Dermis microvascular lymphatic vessel endothelial cell (primary cell): ENCODE measurements at places on chromosomes 13 and 19. TPM values are rescaled to one million over a fixed set of nuclear protein-coding genes. Genes with fewer than 3 reads are reported as not detected.

DNA sequence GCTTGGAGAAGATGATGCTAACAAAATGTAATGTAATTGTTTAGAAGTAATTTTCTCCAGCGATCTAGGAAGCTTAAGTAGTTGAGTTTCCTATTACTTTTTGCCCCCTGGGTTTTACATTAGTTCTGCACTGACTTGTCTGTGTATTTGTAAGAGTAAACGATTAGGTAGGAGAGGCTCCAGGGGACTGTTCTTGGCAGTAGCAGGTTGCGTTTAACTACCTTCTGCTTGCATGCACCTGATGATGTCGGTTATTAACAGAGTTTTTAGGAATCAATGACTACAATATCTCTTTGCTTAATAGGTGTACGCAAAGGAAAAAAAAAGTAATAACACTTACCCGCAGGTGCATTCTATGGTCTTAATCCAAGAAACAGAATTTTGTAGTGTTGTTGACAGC, 18.3 kb upstream of the UGGT2 start:
- DNase-seq: no peak

- no peak for DNase-seq
Measured at GRCh38 chr13:100563779-100564178, 24.8 kb downstream of the GGACT start.

DNA sequence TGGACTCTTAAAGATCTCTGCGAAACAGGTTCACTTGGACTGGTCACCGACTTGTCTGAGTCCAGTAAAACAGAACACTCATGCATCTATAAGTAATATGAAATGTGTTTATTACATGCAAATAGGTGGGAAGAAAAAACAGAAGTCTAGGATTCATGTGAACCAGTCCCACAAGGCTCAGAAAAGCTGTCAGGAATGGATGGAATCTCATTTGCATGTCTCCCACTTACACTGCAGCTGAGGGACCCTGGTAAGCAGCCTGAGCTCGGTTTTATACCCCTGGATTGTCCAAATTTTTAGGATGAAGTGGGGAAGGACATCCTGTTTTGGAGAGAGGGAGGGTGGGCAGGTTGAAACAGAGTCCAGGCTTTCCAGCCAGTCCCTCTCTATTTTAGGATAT, 1545.1 kb upstream of the PCDH20 start:
- no peak for DNase-seq

GRCh38 chr13:110341445-110342244, 34.6 kb downstream of the COL4A2 start:
- DNase-seq: peak; percentile 88

- DNase-seq: no peak
Measured at GRCh38 chr13:79456051-79456450, 24.9 kb upstream of the NDFIP2 start.

DNA sequence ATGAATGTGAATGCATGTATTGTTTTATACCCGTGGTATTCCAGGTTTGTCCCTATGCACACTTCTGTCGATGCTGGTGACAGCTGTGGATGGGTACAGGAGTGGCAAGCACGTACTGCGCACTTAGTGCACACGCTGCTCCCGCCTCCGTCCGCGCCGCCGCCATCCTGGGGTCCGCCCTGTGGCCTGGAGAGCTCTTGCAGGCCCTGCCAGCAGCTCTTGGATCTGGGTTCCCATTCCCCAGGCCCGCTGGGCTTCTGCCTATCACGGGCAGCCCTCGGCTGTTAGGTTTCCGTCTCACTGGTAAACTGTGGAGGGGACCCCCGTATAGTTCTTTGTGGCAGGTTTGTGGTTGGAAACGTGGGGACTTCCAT, 4.0 kb downstream of the GNA11 start:
- peak; percentile 41 for DNase-seq

APOC1 gene
- total RNA-seq: 0.63 and 1.8 TPM in 2 replicates

- no peak for DNase-seq
Measured at GRCh38 chr13:95643571-95643935, 953 bp downstream of the DZIP1 start.

GRCh38 chr19:3359015-3359918, 7.1 kb upstream of the NFIC start:
- peak; percentile 68 for DNase-seq

- DNase-seq: no peak
Measured at GRCh38 chr19:2569596-2570465, 93.9 kb downstream of the GADD45B start.

LRRC4B gene
- 0.13 TPM in 1 of 2 replicates, not detected in the other for total RNA-seq

FXYD3 gene
- not detected in 2 replicates for total RNA-seq

GRCh38 chr19:329876-330275, 14.7 kb downstream of the MIER2 start:
- DNase-seq: no peak
